ENCODE measurements at places on chromosomes 7 and 10. TPM values are rescaled to one million over a fixed set of nuclear protein-coding genes. Genes with fewer than 3 reads are reported as not detected.

The SYCE1 gene
- 0.44 TPM for total RNA-seq

- peaks cover 5% of the 10 kb centered on the region for H3K4me1 ChIP-seq
- H3K36me3 ChIP-seq: no peaks in the 10 kb centered on the region
- H3K4me3 ChIP-seq: no peak overlapping the region
- peaks cover 5% of the 10 kb centered on the region for H3K27me3 ChIP-seq
- DNase-seq: no peak
Observed at GRCh38 chr7:4805984-4806300, 30.5 kb downstream of the AP5Z1 start.

DNA sequence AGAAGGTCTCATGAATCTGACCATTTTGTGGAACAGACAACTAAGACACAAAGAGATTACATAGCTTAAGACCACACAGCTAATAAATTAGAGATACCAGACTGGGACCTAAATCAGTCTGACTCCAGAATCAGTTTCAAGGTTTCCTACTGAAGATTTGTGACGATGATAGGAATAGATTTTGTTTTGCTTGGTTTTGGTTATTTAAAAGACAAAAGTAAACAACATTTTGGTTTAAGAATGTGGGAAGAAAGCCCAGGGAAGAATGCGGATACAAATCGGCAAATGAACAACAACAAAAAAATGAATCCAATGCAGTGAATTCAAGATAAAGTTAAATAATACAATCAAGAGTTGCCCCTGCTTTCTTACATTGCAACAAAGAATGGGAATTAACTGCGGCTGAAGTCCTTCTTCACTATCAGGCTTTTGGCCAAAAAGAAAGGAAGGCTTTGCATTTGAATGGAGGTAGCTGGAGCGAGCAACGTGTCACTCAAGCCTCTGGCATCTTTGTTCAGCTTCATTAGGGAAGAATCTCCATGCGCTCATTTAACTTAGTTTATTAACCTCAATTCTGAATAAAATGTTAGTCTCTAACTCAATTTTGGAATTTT, 210.8 kb downstream of the ADAM12 start:
- H3K4me1 ChIP-seq: no peaks in the 10 kb centered on the region
- no peaks in the 10 kb centered on the region for H3K36me3 ChIP-seq
- H3K4me3 ChIP-seq: no peak overlapping the region
- DNase-seq: no peak
- no peak overlapping the region for H3K27ac ChIP-seq

DNA sequence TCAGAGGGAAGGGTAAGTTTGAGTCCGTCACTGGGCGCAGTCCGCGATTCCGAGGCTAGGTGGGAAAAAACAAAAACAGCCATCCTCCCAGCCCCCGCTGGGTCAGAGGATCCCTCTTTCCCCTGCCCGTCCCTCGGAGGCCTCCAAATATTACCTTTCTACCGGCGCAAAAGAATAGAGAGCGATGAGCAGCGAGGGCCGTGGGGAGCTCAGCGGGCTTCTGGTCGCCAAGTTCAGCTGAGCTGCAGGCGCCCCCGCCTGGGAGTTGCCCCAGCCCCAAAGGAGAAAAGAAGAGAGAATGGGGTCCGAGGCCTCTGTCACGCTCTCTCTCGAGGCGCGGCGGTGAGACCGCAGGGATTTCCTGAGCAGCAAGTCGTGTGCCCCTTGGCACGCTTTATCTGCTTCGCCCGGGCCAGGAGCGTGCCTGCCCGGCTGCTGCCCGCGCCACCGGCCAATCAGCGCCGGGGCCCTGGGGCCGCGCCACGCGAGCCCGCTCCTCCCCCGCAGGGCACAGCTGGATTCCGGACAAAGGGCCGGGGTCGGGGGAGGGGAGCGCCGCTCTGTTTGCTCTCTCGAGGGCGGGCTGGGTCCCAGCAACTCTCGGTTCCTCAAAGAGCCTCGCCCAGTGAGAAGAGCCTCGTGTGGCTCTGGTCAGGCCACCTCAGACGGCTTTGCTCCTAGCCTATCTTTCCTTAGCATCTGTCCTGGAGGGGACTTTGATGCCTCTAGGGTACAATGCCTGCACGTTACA, at the start of gene NEUROG3:
Gene NEUROG3, minus strand, starts transcription at position 367 of the 751 bp plus-strand sequence. CDS start 379 bp downstream, outside the sequence.
- no peaks in the 10 kb centered on the region for H3K36me3 ChIP-seq
- peak within 1 kb of the TSS; percentile 52 for H3K4me3 ChIP-seq
- H3K27ac ChIP-seq: no peak within 1 kb of the TSS
- peaks cover 30% of the 10 kb centered on the region for H3K4me1 ChIP-seq
